Frontal cortex (tissue), 4 donors: ENCODE measurements at places on chromosomes 1 and 21. TPM values are rescaled to one million over a fixed set of nuclear protein-coding genes. Genes with fewer than 3 reads are reported as not detected.

The TDRKH gene
- 17.1 TPM for total RNA-seq

The PTPN14 gene
- 1.6 TPM for total RNA-seq

The KIF14 gene
- 2.4 TPM for total RNA-seq

The YIPF1 gene
- 15.5 TPM for total RNA-seq

The CHI3L1 gene
- not detected for total RNA-seq

The FCGR1A gene
- total RNA-seq = 3.3 TPM

GRCh38 chr1:231701306-231701705 is 74.7 kb downstream of the DISC1 start:
- no peak for DNase-seq

GRCh38 chr1:43367026-43367903 is 546 bp downstream of the ELOVL1 start:
- peak; percentile 36 for DNase-seq

GRCh38 chr1:39901714-39902459 is at the start of gene MYCL:
TSS of gene MYCL (minus strand) at chr1:39901917. CDS start at chr1:39901434, 483 bp downstream.
- DNase-seq = peak; percentile 85

DNA sequence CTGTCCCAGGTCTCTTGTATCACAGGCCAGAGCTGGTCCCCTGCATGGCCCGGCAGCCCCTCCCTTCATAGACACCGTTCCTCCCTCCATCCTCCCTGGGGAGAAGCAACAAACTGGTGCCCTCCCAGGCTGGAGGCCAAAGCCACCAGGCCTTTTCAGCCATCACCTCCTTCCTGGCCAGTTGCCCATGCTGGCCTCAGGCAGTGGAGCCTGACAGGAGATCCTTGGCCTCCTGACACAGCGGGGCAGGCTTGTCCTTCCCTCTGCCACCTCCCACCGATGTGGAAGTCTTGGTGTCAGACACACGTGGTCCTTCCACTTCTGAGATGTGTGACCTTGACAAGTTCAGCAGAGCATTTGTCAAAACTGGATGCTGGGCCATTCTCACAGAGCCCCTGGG is 206.0 kb downstream of the HIVEP3 start:
- DNase-seq = no peak

DNA sequence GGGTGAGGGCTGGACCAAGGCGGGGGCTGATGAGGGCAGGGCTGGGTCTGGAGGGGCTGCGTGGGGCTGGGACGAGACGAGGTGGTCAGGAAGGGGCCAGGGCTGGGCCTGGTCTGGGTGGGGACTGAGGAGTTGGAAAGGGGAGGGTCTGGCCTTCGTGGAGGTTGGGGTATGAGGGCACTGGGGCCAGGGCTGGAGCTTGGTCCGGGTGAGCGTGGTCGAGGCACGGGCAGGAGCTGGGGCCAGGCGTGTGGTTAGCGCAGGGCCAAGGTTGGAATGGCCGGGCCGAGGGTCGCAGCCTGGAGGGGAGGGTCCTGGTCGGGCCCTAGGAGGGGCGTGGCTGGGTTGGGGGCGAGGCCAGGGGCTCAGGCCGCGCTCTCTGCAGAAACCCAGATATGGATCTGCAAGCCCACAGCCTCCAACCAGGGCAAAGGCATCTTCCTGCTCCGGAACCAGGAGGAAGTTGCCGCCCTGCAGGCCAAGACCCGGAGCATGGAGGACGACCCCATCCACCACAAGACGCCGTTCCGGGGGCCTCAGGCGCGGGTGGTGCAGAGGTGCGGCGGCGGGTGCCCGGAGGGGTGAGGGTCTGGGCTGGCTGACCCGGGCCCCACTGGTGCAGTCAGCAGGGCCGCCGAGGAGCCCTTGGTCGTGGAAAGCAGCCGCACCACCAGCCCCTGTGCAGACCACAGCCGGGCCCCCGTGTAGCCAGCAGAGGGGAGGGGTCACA is 9.0 kb downstream of the TTLL10 start:
- DNase-seq = no peak

- DNase-seq = no peak
Measured at GRCh38 chr1:180521474-180522212, 19.3 kb upstream of the ACBD6 start.

- DNase-seq = no peak
Measured at GRCh38 chr1:97270508-97271307, 549.1 kb downstream of the PTBP2 start.
